ENCODE measurements at places on chromosomes 13 and 19.
A peak's percentile ranks its signal among the peaks of the same experiment; 100 is the strongest.

- no peak for DNase-seq
Observed at GRCh38 chr19:50190439-50190891, 13.0 kb upstream of the MYH14 start.

DNA sequence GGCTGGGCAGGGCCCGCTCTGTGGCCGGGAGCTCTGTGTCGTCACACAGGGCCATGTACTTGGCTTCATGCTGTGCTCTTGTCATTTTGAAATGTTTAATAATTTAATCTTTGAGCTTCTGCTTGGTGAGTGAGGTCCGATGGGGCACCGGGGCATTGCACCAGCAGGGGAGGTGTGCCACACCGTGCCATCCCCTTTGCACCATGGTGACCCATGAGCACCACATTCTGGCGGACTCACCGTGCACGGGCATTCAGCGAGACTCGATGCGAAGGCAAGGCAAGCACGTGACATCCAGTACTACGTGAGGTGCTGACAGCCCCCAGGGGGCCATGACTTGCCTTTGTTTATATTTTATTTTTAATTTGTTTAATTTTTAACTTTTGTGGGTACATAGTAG is 204.3 kb downstream of the URI1 start:
- DNase-seq = no peak

- no peak for DNase-seq
Observed at GRCh38 chr13:44810061-44810840, 179.0 kb downstream of the NUFIP1 start.

DNA sequence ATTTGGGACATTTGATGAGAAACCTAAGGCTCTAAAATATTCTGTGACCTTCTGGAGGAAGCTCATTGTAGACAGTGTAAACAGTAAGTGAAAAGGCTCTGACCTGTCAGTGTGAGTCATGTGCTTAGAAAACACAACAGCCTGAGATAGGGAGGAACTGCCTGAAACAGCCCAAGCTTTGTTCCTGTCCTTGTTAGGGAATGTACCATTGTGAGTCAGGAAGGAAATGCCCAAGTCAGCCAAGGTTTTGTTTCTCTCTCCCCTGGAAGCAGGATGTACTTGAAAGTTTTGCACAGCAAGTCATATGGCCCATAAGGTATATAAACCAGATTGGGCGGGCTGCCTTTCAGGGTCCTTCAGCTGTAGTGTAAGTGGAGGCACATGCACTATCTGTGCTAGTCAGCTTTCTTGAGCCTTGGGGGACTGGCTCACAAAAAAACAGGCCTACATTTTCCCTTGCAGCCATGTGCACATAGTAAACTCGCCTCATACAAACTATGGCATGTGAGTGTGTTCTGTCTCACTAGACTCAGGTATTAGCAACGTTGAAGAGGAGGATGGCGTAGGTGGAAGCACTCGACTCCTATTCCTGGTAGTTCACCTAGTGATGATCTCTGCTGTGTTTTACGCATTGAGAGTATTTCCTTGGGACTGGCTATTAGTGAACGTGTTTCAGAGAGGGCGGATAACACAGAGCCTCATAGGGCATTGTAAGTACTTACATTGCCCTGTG is 141.2 kb upstream of the KLHL1 start:
- DNase-seq = no peak

DNA sequence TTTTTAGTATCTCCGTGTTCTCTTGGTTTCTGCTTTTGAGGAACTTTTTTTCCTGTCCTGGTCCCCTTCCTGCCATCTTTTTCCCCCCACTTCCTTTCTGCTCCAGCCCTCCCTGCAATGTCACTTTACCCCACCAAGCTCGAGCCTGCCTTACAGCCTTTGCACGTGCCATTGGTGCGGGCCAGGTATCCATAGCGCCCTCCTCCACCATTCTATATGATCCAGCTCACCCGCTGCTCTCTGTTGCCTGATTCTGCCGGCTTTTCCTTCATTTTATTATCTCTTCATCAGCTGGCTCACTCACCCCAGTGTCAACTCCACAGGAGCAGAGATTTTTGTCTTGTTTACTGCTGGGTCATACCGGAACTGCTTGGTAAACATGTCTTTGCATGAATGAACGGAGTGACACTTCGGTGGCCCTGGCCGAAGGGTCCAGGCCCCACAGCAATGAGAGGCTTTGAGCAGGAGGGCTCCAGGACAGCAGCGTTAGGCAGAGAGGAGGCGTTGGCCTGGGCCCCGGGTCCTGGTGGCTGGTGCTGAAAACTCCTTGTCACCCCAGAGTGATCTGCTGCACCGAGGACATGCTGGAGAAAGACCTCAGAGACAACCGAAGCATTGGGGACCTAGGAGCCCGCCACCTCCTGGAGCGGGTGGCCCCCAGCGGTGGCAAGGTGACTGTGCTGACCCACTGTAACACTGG is 1.2 kb downstream of the MRI1 start:
- DNase-seq = no peak

- DNase-seq = no peak
Observed at GRCh38 chr13:94056362-94056990, 423.0 kb downstream of the DCT start.

GRCh38 chr13:20332361-20333096 is 100.4 kb upstream of the GJB6 start:
- DNase-seq = no peak

DNA sequence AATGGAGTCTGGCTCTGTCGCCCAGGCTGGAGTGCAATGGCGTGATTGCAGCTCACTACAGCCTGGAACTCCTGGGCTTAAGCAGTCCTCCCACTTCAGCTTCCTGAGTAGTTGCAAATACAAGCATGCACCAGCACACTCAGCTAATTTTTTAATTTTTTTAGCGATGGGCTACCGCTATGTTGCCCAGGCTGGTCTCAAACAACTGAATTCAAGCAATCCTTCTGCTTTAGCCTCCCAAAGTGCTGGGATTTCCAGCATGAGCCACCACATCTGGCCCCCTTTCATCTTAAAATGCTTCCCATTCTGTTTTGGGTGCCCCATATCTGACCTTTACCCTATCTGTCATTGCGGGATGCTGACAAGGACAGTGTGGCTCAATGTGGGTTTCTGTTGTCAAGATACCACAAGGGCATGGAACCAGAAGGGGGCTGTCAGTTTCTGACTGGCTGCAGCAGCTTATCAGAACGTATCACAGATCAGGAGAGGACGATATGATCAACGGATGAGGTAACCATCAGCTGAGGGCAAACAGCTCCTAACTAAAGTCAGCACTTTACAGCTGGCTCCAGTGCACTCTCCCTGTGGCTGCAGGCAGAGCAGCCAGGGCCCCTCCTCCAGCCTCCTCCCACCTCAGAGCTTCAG is 32.4 kb downstream of the GPR42 start:
- DNase-seq = no peak

- no peak for DNase-seq
Observed at GRCh38 chr19:16594131-16594586, 21.9 kb upstream of the SLC35E1 start.

DNA sequence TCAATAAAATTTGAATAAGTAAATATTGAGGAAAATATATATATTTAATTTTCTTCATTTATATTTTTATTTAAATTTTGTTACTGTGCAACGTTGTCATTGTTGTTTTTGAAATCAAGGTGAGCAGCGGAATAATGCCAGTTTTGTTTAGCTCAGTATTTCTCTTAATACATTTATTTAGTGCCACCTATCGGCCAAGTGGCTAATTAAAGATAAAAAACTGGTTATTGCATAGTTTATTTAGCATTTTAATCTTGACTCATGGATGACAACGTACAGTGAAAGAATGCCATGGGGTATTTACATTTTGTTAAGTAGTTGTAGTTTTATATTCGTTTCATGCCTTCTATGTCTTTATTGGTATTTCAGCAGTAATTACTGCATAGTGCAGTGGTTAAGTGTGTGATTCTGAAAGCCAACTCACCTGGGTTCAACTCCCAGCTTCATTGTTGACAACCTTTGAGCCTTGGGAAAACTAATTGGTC is 265.9 kb downstream of the MYO16 start:
- DNase-seq = peak; percentile 32

- DNase-seq = no peak
Observed at GRCh38 chr13:87798536-87798935, 127.4 kb downstream of the SLITRK5 start.

Data from LHCN-M2 (cell line).